Stimulated activated CD8-positive, alpha-beta memory T cell treated with anti-CD3 and anti-CD28 coated beads, Interleukin-15, amount 100 ng/mL, for 4 hours (primary cell): ENCODE measurements at places on chromosomes 16 and 17.

DNA sequence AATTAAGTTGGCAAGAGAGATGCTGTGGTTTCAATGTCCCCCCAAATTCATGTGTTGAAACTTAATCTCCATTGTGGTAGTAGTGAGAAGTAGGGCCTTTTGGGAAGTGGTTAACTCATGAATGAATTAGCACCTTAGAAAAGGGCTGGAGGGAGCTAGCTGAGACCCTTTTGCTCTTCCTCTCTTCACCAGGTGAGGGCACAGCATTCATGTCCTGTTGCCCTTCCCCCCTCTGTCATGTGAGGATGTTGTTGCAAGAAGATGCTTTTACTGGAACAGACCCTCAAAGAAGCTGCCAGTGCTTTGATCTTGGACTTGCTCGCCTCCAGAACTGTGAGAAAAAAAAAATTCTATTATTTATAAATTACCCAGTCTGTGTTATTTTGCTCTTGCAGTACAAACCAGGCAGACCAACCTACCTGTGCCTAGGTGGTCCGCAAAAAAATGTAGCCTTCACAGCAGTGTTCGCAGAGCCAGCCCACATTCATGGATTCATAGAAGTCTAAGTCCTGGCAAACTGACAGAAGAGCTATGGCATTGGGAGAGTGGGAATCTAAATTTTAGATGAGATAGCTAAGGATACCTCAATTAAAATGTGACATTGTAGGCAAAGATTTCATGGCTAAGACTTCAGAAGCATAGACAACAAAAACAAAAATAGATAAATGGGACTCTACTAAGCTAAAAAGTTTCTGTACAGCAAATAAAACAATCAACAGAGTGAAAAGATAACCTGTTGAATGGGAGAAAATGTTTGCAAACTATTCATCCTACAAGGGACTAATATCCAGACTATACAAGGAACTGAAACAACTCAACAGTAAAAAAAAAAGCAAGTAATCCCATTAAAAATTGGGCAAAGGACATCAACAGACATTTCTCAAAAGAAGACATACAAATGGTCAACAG, 32.0 kb upstream of the ABCA5 start:
- DNase-seq: no peak

GRCh38 chr17:2723997-2724783, 12.6 kb upstream of the CLUH start:
- DNase-seq: no peak

DNA sequence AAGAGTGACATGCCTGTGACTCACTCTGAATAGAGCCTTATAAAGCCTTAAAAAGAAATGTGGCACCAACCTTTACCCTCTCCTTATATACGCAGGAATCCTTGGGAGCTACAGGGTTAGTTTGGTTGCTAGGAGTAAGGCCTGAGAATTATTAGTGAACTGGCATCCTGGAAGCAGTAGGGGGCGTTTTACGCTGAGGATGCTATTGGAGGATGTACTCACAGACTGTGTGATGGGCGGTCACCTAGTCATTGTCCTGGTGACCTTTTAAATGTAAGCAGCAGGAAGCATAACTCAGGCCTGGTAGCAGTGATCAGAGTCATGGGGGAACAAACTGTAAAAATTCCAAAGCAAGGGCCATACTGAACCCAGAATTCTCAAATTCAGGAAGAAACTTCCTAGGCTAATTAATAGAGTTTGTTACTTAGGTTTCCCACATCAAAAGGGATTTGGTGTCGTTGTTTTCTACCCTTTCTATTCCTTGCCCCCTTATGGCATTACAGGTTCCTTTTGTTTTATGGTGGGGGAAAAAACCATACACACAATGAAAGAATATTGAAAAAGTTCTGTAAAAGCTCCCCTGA, 153.8 kb downstream of the SNX11 start:
- DNase-seq: no peak

DNA sequence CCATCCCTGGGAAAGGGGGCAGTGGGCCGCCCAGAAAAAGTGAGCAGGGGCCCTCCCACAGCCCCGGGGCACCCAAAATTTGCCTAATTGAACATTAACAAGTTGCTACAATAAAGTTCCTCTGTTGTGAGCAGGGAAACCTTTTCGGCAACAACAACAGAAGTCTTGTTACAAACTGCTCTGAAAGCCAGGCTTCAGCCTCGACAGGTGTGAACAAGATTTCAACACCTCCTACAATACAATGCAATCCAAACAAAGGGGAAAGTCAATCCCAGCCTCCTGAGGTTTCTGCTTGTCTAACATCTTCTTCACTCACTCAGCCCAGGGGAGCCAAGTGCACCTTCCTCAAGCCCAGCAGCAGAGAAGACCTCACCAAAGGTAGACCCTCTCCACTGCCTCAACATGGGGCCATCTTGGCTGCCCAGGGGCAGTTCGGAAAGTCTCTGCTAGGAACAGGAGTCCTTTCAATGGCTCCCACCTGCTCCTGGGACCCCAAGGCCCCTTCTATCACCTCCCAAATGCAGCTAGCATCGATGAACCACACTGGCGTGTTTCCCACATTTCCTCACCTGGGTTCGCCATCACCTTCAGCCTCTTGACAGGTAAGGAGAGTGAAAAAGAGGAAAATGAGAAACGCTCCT, 19.1 kb downstream of the ZFHX3 start:
- no peak for DNase-seq

DNA sequence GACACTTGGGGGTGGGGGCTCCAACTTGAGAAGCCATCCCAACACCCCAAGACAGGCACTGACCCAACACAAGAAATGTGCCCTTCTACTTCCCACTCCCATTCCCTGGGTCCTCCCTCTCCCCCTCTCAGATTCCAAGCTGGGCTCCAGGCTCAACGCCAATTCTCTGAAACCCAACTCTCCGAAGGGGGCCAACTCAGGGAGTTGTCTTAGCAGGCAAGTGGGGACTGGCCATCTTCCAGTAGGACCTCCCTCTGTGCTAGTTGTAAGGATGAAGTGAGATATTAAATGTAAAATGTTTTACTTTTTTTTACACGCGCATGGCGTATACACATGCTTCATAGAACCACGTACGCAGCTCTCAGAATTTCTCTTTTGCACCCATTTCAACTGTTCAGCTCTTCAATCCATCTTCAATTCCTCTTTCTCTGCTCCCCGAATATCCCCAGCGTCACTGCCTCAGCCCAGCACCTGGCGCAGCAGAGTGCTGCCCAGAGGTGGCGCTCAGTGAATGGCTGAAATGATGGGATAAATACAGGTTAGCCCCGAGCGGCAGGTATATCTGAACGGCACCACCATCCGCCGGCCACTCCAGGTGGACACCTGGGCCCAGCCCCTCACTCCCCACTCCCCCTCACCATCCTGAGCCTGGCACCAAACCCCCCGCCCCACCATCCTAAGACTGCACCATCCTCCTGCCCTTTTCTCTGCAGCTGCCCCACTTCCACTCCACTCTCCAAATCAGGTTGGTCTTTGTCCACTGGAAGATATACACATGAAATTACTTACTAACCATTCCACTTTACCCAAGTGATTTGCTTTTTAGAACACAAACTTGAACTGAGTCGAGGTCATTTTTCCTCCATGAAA, 43.9 kb upstream of the TNRC6C start:
- DNase-seq: no peak

DNA sequence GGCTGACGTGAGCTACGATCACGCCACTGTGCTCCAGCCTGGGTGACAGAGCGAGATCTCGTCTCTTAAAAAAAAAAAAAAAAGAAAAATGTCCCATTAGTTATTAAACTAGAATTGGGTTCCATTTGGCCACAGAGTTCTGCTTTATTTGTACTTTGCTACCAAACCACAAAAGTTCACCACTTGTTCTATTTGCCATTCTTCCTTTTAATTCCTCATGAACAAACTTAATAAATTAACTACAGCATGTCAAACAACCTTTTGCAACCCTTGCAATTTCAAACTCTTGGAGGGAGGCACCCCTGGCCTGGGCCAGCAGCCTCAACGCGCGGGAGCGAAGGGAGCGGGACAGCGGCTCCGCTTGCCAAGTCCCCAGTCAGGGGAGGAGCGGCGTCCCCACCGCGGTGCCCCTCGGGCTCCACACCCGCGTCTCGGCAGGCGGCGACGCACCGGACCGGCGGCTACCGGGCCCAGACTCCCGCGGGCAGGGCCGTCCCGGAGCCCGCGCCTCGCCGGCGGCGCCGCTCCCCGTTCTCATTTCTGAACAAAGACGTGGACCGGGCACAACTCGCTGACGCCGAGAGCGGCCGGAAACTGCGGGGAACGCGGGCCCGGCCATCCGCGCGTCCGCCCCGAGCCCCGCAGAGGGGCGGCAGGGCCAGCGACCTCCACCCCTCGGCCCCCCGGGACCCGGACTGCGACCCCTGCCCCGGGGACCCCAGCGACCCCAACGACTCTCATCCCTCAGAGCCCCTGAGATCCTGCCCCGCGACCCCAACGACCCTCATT, 775 bp downstream of the CYTH1 start:
- DNase-seq: no peak

DNA sequence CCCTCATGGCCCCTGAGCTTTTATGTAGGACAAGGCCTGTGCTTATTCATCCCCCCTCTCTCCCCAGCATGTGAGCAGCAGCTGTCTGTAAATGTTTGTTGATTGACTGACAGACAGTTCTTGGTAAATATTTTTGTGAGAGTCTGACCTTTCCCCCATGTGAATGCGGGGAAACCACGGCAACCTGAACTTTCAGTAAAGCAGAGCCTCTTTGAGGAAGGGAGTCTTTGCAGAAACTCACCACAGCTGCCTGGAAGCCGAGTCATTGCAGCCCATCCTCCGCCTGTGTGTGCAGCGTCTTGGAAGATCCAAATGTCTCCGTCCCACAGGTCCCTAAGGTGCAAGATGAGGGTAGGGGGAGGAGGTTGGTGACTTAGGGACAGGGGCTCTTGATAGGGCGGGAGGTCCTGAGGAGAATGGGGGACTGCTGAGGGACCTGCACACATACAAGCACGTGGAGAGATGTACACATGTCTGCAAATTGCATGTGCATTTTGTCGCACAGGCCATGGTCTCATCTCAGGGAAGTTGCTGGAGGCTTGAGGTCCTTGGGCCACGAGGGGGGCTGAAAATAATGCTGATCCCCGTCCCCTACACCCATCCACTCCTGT, 23.0 kb upstream of the IL21R start:
- DNase-seq: no peak

DNA sequence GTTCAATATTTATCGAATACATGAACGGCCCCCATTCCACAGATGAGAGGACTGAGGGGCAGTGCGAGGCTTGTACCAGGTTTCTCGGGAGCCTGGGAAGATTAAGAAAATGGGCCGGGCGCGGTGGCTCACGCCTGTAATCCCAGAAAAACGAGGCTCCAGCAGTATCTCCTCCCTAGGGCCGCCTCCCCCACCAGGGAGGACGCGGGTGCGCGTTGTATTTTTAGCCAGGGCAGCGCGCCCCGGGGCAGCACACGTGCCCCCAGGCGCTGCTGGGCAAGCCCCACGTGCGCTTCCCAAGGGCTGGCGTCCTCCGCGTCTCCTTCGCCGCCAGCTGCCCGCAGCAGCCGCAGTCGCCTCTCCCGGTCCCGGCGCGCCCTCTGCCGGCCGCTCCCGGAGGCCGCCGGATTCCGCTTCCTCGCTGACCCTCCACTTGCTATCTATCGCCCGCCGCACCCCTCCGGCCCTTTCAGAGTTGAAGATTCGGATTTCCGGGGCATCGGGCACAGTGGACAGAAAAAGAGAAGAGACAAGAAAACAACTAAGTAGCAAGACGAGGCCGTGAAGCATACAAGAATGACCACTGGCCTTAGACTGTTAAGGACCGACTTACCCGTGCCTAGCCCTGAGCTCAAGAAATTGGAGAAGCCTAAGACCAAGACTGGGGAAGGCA, 1.9 kb upstream of the YBX2 start:
- no peak for DNase-seq

- DNase-seq: no peak
These were observed 86.9 kb downstream of the MYH13 start for GRCh38 chr17:10285896-10286295.

DNA sequence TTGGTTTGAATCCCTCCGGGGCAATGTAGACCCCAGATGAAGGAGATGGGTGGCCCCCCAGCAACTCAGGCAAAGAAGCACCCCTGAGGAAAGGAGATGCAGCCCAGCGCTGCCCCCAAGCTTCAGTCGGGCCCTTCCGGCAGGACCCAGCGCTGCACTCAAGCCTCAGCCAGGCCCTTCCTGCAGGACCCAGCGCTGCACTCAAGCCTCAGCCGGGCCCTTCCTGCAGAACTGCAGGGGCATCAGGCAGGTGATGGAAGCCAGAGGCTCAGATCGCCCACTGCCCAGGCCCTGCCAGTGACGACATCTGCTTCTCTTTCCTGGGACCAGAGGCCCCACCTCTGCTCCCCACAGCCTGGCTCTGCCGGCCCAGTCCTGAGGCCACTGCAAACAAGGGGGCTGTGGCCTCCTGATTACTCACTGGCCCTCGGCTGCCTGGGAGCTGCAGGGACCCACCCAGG, 7.8 kb downstream of the SOX8 start:
- DNase-seq: no peak

DNA sequence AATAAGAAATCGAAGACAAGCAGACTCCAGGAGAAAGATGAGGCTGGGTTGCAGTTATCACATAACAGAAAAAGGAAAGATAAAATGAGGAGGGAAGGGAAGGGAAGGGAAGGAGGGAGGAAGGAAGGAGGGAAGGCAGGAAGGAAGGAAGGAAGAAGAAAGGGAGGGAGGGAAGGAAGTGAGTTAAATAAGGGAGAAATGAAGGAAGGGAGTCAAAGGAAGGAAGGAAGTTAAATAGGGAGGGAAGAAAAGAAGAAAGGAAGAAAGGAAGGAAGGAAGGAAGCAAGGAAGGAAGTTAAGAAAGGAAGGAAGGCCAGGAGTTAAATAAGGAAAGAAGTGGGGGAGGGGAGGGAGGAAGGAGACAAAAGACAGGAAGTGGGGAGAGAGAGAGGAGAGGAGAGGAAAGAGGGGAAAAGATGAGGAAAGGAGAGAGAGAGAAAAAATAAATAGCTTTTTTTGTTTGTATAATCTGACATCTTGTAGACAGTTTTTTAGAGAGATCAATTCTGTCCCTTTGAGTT, 679.6 kb downstream of the HS3ST4 start:
- no peak for DNase-seq

GRCh38 chr17:39599004-39599664, 8.6 kb downstream of the NEUROD2 start:
- no peak for DNase-seq

DNA sequence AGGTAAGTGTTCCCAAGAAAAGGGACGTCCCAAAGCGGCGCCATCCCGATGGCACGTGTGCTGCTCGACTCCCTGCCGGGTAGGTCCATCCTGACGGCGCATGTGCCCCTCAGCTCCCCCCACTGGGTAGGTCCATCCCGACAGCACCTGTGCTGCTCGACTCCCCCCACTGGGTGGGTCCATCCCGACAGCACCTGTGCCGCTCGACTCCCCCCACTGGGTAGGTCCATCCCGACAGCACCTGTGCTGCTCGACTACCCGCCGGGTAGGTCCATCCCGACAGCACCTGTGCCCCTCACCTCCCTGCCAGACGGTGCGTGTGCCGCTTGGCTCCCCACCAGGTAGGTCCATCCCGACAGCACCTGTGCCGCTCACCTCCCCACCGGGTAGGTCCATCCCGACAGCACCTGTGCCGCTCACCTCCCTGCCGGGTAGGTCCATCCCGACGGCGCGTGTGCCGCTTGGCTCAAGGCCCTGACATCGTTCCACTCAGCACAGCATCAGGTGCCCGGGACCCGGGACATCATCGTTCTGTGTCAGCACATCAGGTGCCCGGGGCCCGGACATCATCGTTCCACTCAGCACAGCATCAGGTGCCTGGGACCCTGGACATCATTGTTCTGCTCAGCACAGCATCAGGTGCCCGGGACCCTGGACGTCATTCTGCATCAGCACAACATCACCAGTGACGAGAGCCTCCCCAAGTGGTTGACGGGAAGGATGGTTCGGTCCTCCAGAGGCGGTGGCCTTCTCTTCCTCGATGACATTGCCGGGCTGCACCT, 5.7 kb upstream of the FN3K start:
- DNase-seq: no peak

- no peak for DNase-seq
These were observed 5.3 kb downstream of the ST3GAL2 start for GRCh38 chr16:70433458-70434103.
